ENCODE measurements at places on chromosomes 7 and 10.

DNA sequence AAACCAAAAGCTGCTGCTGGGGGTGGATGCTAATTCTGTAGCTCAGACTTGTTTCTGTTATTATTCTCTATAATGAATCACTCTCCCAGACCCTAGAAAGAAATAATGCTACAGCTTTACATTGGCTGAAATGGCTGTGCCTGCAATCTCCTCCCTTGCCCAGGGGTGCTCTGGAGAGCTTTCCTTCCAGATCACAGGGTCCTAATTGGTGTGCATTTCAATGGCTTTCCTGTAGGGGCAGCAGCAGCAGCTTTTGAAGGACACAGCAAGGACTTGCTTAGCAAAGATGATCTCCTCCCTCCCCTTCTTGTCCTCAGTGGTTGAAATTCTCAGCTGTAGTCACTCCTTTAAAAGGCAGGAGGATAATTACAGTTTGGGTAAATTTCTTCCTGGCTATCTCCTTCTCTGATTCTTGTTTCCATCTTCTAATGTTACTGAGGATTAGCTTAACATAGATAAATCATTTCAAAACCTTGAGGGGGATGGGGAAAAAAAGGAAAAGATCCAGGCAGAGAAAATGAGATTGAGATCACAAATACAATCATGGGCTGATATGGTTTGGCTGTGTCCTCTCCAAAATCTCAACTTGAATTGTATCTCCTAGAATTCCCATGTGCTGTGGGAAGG, 120.2 kb upstream of the CTTNBP2 start:
- DNase-seq: no peak

GRCh38 chr7:93228302-93228701, 2.0 kb upstream of the HEPACAM2 start:
- peak; percentile 6 for DNase-seq

- DNase-seq: no peak
Measured at GRCh38 chr10:76074659-76075058, 643.2 kb downstream of the LRMDA start.

GRCh38 chr7:130256704-130257103, 10.0 kb upstream of the CPA2 start:
- DNase-seq: no peak

DNA sequence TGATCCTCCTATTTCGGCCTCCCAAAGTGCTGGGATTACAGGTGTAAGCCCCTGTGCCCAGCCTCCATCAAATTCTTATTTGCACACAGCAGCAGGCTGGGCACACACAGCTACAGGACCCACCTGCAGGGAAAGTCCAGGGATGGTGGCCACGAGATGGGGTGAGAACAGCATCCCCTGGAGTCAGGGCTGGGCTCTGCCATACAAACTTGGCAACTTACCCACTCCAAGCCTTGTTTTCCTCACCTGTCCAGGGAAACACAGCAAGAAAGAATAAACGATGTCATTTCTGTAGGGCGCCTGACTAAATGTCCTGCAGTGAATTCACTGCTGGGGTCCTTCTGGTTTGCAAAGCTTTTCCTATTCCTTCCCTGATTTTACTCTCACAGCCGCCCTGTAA, 5.5 kb downstream of the MYH16 start:
- DNase-seq: no peak

- DNase-seq: no peak
Measured at GRCh38 chr10:126593968-126594701, 76.4 kb downstream of the C10orf90 start.

- no peak for DNase-seq
Measured at GRCh38 chr10:95394161-95394880, 103.5 kb upstream of the PDLIM1 start.

- no peak for DNase-seq
Measured at GRCh38 chr7:42858570-42858969, 53.3 kb downstream of the C7orf25 start.

GRCh38 chr10:65032867-65033769, 1511.9 kb downstream of the REEP3 start:
- DNase-seq: no peak

DNA sequence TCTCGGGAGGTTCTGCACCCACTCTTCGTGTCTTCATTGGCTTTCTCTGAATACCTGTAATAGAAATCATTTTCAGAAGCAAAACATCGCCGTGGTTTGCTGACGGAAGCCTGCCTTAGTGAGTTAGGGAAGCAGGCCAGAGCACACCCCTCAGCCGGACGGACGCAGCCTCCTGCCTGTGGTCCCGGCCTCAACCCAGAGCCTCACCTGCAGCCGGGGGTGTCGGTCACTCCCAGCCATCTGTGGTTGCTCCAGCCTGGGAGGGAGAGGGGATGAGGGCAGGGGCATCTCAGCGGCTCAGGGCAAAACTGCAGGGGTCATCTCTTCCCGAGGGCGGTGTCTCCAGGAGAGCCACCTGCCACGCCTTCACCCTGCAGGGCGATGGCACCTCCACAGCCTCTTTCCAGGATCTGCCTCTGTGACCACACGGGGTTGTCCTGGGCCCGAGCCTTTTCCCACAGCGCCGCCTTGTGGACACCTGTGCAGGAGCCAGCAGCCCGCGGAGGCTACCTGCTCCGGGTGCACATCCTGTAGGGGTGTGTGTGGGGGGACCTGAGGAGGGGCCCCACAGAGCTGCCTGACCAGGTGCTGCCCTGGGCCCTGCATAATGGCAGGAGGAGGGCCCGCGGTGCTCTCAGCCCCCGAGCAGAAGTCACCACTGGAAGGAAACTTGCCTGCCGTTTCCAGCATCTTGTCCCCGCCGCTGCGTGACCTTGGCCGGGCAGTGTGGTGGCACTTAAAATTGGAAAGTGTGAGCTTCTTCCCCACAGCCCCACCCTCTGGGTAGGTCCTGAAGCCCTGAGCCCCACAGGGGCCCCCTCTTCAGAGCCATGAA, 21.6 kb upstream of the AP5Z1 start:
- peak; percentile 85 for DNase-seq

DNA sequence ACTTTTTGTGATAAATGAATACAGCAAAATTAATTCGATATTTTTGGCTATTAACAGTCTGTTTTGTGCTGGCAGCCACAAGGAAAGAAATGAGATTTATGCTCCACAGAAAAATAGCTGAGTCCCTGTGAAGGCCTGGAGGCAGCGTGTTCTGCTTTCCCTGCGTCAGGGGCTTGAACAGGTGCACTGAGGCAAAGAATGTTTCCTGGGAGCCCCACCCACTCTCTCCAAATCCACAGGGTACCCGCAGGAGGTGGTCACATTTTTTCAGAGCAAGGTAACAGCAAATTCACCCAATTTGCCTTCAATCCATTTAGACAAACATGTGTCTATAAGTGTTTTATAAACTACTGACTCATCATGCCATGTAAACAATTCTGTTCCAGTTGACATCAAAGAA, 308.1 kb downstream of the TCERG1L start:
- DNase-seq: no peak

DNA sequence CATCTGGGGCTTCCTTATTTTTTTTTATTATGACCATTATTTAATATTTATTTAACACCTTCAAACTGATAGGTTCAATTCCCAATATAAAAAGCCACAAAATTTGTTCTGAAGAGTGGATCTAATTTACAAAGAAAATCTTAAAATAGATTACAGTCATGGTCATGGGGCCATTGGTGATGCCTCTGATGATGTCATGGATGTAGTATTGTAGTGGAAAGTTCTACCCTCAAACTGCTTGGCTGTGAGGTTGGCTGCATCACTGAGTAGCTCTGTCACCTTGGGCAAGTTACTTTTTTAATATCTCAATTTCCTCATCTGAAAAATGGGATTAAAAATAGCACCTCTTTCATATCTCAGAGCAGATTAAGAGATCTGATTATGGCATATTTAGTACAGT, 128.5 kb downstream of the DKK1 start:
- no peak for DNase-seq

GRCh38 chr7:40874756-40875155, 740.0 kb downstream of the SUGCT start:
- DNase-seq: no peak

- DNase-seq: no peak
Measured at GRCh38 chr10:3559011-3559410, 226.0 kb downstream of the KLF6 start.

- DNase-seq: no peak
Measured at GRCh38 chr7:148605350-148605749, 14.8 kb downstream of the C7orf33 start.

GRCh38 chr7:131371411-131371810, 43.7 kb downstream of the MKLN1 start:
- no peak for DNase-seq

DNA sequence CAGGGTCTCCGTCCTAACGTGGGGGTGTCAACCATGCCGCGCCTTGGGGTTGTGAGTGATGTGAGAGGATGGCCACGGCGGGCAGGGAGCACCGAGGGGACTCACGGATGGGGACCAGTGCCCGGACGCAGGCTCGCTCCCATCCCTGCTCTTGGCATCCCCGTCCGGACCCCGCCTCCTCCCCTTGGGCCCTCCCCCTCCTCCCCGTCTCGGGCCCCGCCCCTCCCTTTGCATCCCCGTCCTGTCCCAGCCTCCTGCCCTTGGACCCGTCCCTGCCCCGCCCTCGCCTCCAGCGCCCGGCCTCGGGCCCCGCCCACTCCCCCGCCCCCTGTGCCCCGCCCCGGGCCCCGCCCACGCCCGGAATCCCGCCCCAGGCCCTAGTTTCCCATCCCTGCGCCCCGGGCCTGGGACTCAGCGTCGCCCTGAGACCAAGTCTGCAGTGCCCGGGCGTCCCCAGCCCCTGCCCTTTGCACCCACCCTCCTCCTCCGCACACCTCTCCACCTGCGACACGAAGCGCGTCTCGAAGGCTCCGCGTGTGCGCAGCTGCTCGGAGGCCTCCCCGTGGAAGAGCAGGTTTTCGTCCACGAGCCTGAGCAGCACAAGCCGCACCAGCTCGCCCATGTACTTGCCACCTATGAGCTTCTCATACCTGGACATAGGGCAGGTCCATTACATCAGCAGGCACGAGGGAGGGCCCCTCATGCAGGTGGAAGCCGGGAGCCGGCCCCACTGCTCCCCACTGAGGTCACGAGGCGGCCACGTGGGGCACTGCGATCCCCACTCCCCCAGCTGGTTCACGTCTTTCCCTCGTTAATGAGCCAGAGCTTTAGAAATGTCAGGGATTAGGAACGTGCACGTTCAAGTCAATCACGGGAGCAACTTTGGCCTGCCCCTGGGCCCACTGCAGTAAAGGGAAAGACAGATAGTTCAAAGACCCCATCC, 5.1 kb upstream of the MYL7 start:
- peak; percentile 48 for DNase-seq

GRCh38 chr7:8259586-8260222, 2.3 kb downstream of the ICA1 start:
- DNase-seq: no peak

- no peak for DNase-seq
Measured at GRCh38 chr7:90580051-90580450, 16.1 kb upstream of the CDK14 start.

DNA sequence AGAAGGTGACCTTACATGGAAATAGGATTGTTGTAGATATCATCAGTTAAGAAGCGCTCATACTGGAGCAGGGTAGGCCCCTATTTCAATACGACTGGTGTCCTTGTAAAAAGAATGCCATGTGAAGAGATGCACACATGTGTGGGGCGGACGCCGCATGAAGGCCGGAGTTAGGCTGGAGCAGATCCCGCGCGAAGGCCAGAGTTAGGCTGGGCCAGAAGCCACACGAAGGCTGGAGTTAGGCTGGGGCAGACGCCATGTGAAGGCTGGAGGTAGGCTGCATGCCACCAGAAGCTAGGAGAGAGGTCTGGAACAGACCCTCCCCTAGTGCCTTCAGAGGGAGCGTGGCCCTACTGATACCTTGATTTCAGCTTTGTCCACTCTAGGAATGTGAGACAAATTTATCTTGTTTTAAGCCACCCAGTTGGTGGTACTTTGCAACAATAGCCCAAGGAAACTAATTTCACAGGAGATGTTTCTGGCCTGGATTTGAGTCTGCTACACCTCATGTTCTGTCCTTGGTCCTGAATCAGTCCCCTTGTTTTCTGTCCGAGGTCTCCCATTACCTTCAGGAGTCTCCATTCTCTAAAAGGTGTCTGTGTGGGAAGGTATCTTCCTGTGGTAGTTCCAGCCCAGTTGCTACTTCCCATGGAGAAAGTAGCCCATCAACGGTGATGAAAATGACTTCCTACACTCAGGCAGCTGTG, 585.8 kb downstream of the LRMDA start:
- DNase-seq: no peak

DNA sequence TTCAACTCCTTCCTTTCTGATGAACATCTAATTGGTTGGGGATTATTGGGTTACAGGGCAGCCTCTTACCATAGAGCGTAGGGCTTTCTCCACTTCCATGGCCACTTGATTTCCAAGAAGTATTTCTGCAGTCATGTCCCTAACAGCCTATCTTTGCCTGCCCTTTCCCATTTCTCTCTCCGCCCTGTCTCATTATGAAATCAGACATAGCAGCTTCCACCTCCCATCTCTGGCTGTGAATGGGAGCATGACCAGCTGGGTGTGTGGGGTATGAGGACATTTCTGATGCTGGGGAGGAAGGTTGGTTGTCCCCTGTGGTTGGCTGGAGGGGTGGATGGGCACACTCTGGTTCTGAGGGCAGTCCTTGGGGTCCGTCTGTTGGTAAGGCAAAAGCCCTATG, 41.2 kb downstream of the ADCYAP1R1 start:
- no peak for DNase-seq

GRCh38 chr7:113431406-113431805, 313.1 kb upstream of the SMIM30 start:
- DNase-seq: no peak

DNA sequence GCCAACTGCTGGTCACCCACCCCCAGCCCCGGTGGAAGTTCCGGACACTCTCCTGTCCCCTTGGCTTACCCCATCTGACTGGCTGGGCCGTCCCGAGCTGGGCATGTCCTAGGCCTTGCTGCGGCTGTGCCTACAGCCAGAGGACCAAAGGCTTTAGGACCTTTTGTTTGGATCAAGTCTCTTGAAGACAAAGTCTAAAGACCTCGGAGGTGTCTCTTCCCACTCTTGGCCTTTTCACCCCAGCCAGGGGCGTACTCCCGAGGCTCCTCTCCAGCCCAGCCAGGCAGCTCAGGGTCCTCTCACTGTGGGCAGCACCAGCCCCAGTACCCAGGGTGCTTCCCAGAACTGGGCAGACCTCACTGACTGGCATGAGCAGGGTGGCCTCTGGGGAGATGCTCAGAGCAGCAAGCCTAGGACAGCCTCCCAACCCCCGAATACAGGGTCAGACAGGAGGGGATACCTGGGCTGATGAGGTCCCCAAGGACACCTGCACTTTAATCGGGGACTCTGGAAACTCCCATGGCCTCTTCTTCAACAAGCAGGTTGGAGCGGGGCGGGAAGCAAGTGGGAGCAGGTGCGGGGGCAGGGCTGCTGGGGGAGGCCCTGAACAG, 2.7 kb upstream of the PWWP2B start:
- DNase-seq: no peak

GRCh38 chr7:133024596-133024995, 57.3 kb downstream of the CHCHD3 start:
- no peak for DNase-seq

DNA sequence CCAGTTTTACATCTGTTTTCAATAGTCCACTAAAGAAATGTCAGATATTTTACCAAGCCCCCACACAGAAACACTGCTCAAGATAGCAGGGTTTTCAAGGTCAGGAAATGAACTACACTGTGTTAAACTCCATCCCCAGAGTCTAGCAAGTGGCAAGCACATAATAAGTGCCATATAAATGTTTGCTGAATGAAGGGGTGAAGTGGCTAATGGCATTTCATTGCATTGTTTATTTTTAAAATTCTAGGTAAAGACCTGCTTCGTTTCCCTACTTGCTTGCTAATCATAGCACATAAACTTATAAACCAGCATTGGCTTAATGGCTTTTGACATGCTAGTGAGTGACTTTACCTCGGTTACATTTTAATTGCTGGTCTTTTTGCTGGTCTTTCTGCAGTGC, 322.6 kb downstream of the GRID1 start:
- DNase-seq: no peak

- DNase-seq: no peak
Measured at GRCh38 chr10:91054325-91054724, 133.4 kb upstream of the ANKRD1 start.
